ENCODE measurements at places on chromosomes 2 and 18.

GRCh38 chr2:231667496-231667895 lies 40.8 kb upstream of the PTMA start:
- DNase-seq: no peak

DNA sequence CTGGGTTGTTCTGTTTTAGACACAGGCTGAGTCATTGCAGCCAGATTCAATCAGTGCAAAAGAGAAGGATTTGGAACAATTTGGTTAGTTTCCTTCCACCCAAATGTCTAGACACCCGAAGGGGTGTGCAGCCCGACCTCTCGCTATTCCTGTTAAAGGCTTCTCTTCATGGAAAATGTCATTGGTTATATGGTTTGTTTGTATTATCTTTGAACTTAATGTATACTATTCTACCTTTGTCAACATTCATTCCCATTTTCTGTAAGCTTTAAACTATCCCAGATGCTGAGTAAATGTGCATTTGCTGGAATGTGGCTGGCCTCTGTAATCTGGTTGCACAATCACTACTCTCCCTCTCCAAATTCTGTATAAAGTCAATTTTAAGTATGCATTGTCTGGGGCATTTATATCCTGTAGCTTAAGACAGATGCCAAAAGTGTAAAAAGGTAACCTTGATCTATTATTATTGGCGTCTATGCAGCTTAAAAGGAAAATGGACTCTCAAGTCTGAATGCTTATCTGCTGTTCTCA lies 80.4 kb upstream of the RND3 start:
- DNase-seq: no peak

- no peak for DNase-seq
Measured at GRCh38 chr18:79133724-79134123, 64.5 kb downstream of the ATP9B start.

DNA sequence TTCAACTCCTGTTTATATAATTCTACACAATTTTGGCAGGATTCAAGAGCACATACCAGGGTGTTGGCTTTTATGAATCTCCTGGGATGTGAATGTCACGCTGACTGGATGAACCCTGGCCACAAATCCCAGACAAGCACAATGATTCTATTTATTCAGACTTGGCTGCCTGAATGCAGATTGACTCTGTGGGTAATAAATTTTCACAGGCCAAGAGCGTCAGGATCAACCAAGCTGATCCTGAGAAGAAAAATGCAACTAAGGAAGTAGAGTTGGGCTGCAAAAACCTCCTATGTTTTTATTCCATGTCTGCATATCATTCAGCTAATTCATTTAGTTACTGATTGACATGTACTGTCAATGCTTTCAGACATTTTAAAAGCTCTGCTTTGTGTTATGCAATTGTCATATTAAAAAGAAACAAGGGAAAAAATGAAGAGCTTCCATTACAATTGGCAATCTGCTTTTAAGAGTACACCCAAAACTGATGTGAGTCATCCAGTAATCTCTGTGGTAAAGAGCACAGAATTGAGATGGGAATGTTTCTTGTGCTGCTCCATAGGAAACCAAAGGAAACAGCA lies 173.0 kb upstream of the REV1 start:
- DNase-seq: no peak

DNA sequence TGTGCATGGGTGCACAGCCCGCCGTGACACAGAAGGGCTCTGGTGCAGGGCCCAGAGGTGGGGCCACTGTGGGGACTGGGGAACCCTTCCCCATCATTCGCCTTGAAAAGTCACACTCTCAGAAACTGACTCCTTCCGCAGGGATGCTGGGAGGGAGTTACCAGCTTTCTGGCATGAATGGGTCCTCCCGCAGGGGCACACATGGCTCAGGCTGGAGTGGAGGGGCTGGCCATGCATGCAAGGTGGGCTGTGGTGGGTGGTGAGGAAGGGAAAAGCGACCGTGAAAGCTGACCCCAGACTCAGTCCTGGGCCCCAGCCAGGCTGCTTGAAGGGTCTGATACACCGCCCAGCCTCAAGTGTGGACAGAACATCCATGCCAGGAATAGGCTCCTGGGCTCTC lies 201.1 kb downstream of the TNS1 start:
- DNase-seq: no peak

DNA sequence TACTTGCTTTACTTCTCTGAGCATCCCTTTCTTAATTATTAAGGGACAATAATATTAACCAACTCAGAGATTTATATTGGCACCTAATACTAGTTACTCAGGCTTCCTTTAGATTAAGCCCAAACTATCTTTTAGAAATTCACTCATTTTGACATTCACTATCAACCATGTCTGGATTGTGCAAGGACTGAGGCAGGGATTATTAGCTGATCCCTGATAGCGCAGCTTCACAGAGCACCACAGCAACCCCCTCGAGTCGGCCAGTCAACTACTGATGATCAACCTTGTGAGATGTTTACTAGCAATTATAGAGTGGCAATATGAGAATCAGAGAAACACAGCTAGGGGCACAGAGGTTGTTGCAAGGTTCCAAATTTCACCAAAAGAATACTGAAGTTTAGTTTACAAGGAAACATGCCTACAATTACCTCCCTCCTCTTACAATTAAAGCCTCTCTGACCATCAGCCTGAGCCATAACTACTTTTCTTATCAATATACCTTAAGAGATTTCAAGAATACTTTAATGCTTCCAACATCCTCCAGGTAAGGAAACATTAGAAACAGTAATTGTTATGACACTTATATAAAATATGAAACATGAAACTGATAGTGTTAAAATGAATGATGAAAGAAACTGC lies 191.6 kb downstream of the TCF4 start:
- DNase-seq: no peak

DNA sequence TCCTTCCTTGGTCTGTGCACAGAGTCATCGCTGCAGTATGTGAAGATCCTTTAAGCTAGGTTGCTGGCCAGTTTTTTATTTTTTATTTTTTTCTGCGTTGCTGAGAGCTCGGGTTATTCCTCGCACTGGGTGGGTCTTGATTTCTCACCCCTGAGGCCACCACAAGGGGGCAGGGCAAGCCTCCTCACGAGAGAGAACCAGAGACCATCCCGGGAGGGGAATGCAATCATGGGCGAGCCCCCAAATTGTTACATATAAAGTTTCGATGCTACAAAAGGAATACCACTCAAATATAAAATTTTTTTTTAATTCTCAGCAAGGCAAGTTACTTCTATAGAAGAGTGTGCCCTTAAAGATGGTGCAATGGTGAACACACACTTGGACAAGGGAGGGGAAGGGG lies 24.9 kb downstream of the HTR2B start:
- DNase-seq: no peak

- no peak for DNase-seq
Measured at GRCh38 chr2:60852282-60852860, 29.0 kb upstream of the REL start.

GRCh38 chr2:222399038-222399783 lies 25.1 kb upstream of the SGPP2 start:
- DNase-seq: no peak

DNA sequence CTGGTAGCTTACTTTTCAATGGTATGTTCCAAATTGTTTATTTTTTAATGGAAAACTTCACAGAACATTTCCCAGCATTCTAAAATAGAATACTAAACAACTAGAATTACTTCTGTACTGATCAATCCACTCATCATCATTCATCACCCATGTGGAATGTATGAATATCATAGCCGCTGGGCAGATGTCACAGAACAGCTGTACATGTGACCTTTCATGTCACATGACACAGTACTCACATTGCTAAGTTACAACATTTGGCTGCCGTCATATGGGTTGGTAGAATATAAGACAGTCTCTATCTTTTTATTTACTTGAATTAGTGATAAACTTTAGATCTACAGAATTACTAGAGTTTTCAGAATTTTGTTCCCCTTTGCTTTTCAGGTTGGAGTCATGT lies 387.6 kb downstream of the ZEB2 start:
- DNase-seq: no peak
